K562 (cell line): ENCODE measurements at places on chromosomes 2 and 18. TPM values are rescaled to one million over a fixed set of nuclear protein-coding genes. Genes with fewer than 3 reads are reported as not detected.

GRCh38 chr18:58639751-58640427, 11.0 kb upstream of the ALPK2 start:
- no peaks in the 10 kb centered on the region for H3K4me1 ChIP-seq
- H3K27ac ChIP-seq: no peak overlapping the region
- no peaks in the 10 kb centered on the region for H3K36me3 ChIP-seq
- no peak overlapping the region for H3K4me3 ChIP-seq

- H3K27ac ChIP-seq: no peak overlapping the region
- no peaks in the 10 kb centered on the region for H3K36me3 ChIP-seq
- no peaks in the 10 kb centered on the region for H3K4me1 ChIP-seq
- DNase-seq: no peak
Measured at GRCh38 chr2:67839668-67840067, 223.1 kb downstream of the C1D start.

GRCh38 chr2:224870341-224870740, 154.2 kb upstream of the CCDC195 start:
- no peak overlapping the region for H3K4me3 ChIP-seq
- no peak overlapping the region for H3K27ac ChIP-seq
- H3K4me1 ChIP-seq: no peaks in the 10 kb centered on the region
- DNase-seq: no peak
- H3K27me3 ChIP-seq: no peaks in the 10 kb centered on the region

DNA sequence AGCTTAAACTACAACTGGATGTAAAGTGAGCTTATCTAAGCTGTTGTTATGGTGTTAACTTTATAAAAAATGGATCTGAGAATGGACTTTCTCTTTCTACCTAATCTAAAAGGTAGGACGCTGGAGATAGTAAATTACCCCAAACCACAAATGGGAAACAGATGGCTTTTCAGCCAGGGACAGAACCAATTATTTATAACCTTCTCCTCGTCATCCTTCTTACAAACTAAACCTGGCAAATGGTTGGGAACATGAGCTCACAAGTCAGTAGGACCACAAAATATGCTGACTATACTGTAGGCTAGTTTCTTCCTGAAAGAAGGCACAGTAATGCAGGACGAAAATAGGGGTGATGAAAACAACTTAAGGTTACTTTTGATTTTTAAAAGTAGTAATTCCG, 32.7 kb upstream of the ZDBF2 start:
- H3K27me3 ChIP-seq: no peaks in the 10 kb centered on the region
- no peak for DNase-seq
- H3K4me1 ChIP-seq: no peaks in the 10 kb centered on the region
- H3K27ac ChIP-seq: no peak overlapping the region
- H3K4me3 ChIP-seq: no peak overlapping the region

The CDKL4 gene
- total RNA-seq: not detected in 2 replicates

The ADRA2B gene
- not detected in 2 replicates for total RNA-seq

The SERPINB4 gene
- total RNA-seq: not detected in 2 replicates
